ENCODE measurements at places on chromosomes 3 and 15. TPM values are rescaled to one million over a fixed set of nuclear protein-coding genes. Genes with fewer than 3 reads are reported as not detected.

The LMAN1L gene
- total RNA-seq, result not detected

The SLC9A9 gene
- total RNA-seq, result 4.9 TPM

The SPATA12 gene
- total RNA-seq, result not detected

The SH2D7 gene
- not detected for total RNA-seq

The CADPS gene
- total RNA-seq, result 270 TPM

The ROPN1 gene
- not detected for total RNA-seq

The TGM5 gene
- not detected for total RNA-seq

The PLS1 gene
- total RNA-seq, result 2.4 TPM

The TM4SF4 gene
- not detected for total RNA-seq

The TRH gene
- 4.1 TPM for total RNA-seq

The NXPE3 gene
- 17.1 TPM for total RNA-seq

GRCh38 chr3:64432870-64433269 lies 207.6 kb upstream of the PRICKLE2 start:
- DNase-seq, result no peak

GRCh38 chr3:123733805-123734526 lies 149.1 kb upstream of the HACD2 start:
- DNase-seq, result no peak

- DNase-seq, result no peak
Observed at GRCh38 chr3:108391917-108392593, 95.7 kb downstream of the HHLA2 start.

DNA sequence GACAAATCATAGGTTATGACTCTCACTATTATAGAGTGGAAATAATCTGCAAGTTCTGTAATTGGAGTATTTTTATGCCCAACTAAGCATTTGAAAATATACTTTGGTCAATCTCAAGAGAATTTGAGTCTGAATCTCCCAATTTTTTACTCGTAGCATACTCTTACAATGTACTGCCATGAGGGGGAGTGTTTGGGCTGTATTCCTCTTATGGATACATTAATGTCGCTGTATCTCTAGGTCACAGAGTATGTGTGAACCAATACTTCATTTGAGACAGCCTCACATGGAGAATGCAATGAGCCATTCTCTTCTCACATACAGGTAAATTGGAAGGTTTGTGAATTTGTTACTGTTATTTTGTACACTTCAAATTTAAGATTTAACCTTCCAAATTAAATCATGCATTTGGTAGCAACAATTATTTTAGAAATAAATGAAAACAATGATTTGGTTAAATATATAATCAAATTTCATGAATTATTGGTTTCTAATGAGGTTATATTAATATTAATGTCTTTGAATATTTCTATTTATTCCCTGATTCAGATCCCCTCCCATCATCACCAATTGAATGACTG lies 5.5 kb upstream of the CD200 start:
- DNase-seq, result peak; percentile 19

DNA sequence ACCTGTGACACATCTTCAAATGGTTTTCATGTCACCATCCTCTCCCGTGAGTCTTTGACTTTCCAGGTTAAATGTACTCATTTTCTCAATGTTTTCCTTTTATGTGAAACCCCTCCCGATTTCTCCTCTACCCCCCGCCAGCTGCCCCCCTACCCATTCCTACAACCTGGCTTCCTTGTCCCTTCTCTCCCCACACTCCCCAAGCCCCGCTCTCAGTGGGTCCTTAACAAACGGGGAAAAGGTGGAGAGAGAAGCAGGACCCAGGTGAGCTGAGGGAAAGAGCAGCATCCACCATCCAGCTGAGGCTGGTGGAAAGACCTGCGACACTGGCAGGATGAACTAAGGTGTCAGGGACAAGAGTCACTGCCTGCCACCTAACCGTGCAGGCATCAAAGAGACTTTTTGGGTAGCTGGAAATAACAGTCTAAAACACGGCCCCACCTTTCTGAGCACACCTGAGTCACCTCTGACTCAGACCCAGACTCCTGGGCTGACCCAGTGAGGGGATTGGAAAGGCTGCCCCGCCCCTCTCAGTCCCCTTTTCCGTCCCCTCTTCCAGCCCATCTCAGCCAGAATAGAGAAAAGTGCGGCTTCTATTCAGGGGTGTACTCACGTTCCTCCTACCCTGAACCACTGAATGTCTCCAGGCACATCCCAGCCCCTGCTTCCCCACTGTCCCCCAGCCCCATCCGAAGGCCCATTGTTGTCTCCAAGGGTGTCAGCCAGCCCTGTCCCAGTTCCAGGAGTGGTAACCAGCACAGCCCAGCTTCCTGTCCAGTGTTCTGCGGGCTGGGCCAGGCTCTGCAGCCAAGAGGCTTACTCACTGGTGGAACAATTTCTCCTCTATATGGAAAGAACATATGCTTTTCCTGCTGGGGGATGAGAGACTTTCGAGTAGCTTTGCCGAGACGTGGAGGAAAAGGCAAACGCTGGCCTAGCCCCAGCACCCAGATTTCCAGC lies 20.4 kb downstream of the ISG20 start:
- peak; percentile 52 for DNase-seq

GRCh38 chr3:105473521-105474223 lies 107.0 kb downstream of the ALCAM start:
- no peak for DNase-seq

DNA sequence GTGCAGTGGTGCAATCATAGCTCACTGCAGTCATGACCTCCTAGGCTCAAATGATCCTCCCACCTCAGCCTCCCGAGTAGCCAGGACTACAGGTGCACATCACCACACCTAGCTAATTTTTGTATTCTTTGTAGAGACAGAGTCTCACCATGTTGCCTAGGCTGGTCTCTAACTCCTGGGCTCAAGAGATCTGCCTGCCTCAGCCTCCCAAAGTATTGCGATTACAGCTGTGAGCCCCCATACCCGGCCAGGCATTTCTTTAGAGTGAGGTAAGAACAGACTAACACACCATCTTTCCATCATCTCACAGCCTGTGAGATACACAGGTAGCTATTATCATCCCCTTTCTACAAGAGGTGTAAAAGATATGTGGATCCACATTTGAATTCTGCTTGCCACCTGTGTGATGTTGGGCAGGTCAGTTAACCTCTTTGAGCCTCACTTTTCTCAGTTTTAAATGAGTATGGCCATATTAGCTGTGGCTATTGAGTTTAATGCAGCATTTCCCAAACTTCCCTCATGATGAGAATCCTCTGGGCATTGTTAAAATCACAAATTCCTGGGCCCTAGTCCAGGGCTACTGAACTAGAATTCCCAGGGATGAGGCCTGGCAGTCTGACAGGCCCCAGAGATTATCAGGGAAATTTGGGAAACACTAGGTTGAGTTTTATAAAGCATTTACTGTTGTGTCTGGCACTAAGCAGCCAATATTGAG lies 46.0 kb downstream of the ANP32A start:
- DNase-seq, result no peak

DNA sequence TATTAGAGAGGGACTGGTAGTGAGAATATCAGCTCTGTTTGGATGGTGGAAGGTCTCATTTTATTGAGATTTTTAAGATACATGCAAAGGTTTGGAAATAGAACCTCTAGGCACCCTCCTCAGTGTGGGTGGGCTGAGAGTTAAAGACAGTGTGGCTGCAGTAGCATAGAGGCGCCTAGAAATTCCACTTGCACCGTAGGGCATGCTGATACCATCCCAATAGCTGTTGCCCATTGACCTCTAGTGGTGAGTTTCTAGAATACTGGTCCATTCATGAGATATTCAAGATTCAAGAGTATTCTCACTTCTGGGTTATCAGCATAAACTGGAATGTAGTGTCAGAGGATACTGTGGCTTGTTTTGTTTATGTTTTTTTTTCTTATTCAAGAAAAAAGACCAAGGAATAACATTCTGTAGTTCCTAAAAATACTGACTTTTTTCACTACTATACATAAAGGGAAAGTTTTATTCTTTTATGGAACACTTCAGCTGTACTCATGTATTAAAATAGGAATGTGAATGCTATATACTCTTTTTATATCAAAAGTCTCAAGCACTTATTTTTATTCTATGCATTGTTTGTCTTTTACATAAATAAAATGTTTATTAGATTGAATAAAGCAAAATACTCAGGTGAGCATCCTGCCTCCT lies 87.2 kb downstream of the TGFBR2 start:
- peak; percentile 49 for DNase-seq

DNA sequence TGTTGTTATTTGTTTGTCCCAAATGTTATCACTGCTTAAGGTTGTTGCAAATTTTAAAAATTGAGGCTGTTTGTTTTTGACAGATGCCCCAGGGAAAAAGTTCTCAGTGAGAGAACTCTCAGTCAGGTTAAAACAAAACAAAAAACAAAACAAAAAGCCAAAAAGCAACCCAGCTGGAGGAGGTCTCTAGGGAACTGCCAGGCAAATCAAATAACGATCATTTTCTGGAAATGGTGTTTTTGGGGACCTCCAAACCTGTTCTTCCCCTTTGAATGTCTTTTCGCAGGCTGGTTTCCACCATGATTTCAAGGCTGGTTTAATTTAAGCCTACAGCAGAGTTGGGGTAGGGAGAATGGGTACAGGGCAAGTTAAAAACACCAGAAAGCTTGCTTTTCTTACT lies 27.2 kb downstream of the SPINK8 start:
- no peak for DNase-seq

- DNase-seq, result no peak
Observed at GRCh38 chr3:129764090-129764489, 129.4 kb downstream of the TMCC1 start.

DNA sequence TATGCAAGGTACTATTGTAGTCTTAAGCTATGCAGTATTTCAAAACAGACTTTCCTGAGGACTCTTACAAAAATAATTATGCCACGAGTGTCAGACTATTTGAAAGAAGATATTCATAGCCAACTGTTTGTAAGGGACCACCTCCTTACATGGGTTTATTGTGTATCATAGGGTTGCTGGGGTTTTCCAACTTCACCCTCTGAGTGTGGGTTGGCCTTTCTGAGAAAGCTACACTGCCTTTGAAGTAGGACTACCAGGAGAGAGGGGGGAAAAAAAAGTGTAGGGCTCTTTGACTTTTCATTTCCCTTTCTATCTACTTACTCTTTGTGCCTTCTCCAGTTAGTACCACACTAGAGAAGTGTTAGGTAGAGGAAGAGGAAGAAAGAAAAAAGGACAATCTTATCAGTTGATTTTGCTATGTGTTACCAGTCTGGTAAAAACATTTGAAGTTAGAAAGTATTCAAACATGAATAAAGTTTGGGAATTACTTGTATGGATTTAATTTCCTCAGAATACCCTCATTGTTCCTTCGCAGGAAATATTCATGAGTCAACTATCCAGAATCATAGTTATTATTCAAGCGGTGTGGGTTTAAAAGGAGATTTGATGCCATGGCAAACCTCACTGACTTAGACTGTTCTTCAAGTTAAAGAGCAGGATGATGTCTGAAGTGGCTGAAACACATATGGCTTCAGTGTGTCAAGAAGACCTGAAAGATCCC lies 329.3 kb upstream of the THBS1 start:
- no peak for DNase-seq

DNA sequence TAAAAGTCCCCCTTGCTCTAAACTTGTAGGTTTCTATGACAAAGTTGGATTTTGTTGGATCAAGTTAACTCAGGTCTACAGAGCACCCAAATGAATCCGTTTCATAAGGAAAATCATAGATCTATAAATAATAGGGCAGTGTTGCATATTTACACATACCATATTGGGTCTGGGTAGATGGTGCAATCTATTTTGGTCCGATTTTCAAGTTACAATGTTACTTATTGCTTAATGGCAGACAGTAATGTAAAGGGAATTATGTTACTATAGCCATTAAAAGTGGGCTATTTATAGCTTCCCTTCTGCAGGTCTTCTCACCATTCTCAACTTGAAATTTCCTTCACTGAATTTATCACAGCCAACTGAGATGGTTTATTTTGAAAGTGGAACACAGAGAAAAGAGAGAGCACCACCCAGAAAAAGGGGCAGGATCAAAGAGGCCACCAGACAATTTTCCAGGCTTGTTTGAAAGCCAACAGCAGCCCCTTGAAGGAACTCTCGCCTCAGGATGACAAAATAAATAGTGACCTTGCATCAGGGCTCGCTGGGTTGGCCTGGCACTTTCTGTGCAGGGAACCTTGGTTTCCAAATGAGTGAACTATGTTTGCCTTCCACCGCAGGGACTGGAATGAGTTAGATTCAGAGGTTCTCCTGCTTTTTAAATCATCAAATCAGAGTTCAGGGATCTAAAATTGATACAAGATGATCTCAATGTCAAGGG lies 260.2 kb upstream of the HES1 start:
- no peak for DNase-seq

GRCh38 chr15:85889956-85890619 lies 95.4 kb upstream of the KLHL25 start:
- no peak for DNase-seq

GRCh38 chr3:24689353-24689752 lies 194.7 kb upstream of the THRB start:
- no peak for DNase-seq

GRCh38 chr15:55401786-55402246 lies 6.3 kb downstream of the CCPG1 start:
- DNase-seq, result no peak

GRCh38 chr3:64178419-64178818 lies 46.8 kb downstream of the PRICKLE2 start:
- DNase-seq, result no peak

GRCh38 chr3:114370537-114371174 lies 76.8 kb downstream of the TIGIT start:
- no peak for DNase-seq

DNA sequence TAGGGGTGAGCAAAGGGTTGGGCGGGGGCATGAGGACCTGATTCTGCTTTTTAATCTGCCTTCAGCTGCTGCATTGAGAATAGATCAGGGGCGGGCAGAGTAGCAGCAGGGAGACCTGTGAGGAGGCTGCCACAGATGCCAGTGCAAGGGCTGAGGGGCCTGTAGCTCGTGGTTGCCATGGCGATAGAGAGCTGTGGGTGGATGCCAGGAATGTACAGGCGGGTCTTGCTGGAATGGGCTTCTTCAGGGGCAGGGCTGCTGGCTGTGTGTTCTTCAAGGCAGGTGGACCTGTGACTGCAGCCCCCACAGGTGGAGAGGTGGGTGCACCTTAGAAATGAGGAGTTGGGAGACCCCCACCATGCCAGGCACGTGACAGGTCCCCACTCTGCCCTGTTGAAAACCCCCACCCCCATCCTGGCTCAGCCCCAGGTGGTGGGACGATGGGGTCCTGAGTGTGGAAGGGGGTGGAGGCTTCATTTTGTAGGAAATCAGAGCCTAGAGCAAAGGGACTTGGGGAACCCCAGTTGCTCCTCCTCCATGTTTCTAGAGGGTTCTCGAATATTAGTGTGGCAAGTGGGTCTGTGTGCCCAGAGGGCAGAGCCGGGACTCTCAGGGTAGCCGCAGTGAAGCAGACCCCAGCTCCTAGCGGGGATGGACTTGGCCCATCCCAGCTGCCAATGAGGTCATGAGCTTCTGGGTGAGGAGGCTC lies 38.3 kb downstream of the SLC6A6 start:
- DNase-seq, result no peak

- no peak for DNase-seq
Observed at GRCh38 chr3:193148688-193149473, 92.1 kb upstream of the PLAAT1 start.
